Neural crest cell (in vitro differentiated cells): ENCODE measurements at places on chromosomes 2 and 18. TPM values are rescaled to one million over a fixed set of nuclear protein-coding genes. Genes with fewer than 3 reads are reported as not detected.

MXD1 gene
- 4.9 and 6.6 TPM in 2 replicates for total RNA-seq

MDH1B gene
- 2.0 and 4.6 TPM in 2 replicates for total RNA-seq

SLC30A3 gene
- total RNA-seq, result 0.48 and 0.93 TPM in 2 replicates

DNA sequence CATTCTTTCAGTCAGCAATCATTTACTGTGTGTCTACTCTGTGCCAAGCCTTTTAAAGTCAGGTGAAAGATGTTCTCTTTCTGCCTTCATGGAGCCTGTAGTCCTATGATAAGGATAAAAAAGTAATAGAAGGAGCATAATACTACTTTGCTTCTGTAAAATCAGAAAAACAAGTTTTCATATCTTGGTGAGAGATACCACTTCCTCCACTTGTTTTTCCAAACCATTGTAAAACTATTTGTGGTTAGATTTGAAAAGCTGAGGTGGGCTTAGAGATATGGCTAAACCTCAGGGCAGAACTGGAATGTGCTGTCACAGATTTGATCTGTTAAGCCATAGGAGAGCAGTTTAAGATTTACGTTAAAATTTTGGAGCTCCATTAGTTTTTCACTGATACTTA lies 104.7 kb upstream of the FAM117B start:
- H3K4me1 ChIP-seq, result no peaks in the 10 kb centered on the region
- DNase-seq, result no peak
- peaks cover 9% of the 10 kb centered on the region for H3K36me3 ChIP-seq

DNA sequence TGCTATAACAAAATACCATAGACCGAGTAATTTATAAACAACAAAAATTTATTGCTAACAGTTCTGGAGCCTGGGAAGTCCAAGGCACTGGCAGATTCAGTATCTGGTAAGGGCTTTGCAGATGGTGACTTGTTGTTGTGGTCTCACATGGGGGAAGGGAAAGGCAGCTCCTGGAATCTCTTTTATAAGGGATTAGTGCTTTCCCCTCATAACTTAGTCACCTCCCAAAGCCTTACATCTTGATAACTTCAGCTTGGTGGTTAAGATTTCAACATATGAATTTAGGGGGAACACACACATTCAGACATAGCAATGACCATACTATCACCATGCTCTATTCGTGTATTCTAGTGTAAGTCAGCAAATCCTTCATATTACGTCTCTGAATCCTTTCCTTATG lies 447.6 kb upstream of the TCF4 start:
- no peaks in the 10 kb centered on the region for H3K27me3 ChIP-seq
- H3K4me3 ChIP-seq, result no peak overlapping the region
- H3K36me3 ChIP-seq, result peaks cover 18% of the 10 kb centered on the region
- DNase-seq, result no peak
- no peak overlapping the region for H3K27ac ChIP-seq

DNA sequence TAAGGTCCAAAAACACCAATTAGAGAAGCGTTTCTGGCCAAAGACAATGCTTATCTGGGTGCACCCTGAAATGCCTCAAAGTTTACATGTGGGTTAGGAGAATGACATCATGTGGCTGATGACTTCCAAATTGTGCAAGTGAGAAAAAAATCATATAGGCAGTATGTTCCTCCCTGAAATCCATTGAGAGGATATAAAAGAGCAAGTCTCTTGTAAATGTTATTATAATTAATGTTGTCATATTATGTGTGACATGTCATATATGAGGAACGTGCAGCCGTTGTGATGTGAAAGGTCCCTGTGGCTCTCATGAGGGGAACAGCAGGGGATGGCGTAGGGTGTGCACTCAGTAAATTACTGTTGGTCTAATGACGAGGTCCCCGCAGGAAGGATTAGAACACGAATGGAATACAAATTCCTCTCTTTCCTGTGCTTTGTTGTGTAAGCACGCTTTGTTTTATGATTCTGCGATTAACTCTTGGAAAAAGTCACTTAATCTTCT lies 290.8 kb downstream of the PRKCE start:
- no peaks in the 10 kb centered on the region for H3K27me3 ChIP-seq
- H3K36me3 ChIP-seq, result no peaks in the 10 kb centered on the region
- no peak overlapping the region for H3K4me3 ChIP-seq

DNA sequence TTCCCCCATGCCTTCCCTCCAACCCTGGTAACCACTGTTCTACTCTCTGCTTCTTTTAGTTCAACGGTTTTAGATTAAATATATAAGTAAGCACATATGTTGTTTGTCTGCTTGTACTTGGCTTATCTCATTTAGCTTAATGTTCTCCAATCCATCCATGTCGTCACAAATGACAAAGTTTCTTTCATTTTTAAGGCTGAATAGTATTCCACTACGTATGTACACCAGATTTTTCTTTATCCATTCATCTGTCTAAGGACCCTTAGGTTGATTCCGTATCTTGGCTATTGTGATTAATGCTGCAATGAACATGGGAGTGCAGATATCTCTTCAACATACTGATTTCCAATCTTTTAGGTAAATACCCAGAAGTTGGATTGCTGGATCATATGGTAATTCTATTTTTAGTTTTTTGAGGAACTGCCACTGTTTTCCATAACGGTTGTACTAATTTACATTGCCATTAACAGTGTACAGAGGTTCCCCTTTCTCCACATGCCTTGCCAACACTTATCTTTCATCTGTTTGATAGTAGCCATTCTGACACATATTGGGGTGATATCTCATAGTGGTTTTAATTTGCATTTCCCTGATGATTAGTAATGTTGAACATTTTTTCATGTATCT lies 8.1 kb downstream of the ASB3 start:
- no peak for DNase-seq
- H3K27ac ChIP-seq, result no peak overlapping the region
- no peaks in the 10 kb centered on the region for H3K27me3 ChIP-seq
- H3K36me3 ChIP-seq, result peaks cover 8% of the 10 kb centered on the region
- peaks cover 5% of the 10 kb centered on the region for H3K4me1 ChIP-seq

GRCh38 chr2:25233916-25234605 lies 65.7 kb upstream of the POMC start:
- peaks cover 30% of the 10 kb centered on the region for H3K4me1 ChIP-seq
- no peaks in the 10 kb centered on the region for H3K27me3 ChIP-seq
- no peak for DNase-seq
- peak overlapping the region; percentile 19 for H3K4me3 ChIP-seq
